Transverse colon (tissue), 4 donors: ENCODE measurements at places on chromosomes 11 and 22.

GRCh38 chr11:20047006-20047768 is 113.1 kb downstream of the DBX1 start:
- no peak for DNase-seq

DNA sequence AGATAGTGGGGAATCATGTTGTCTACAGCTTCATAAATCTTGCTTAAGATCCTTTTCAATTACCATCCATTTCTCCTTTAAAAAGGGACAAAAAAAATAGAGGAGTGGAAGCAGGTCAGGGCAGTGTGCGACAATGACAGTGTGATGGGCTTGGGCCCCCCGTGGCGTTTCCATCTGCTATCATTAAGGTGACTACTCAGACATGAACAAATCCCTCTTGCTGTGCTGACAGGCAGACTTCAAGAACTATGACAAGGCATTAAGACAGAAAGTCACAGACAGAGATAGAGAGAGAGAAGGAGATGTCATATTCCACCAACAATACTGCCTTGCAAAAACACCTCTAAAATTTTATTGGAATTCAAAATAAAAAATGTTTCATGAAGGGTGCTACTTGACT is 263.2 kb downstream of the DCDC1 start:
- DNase-seq: no peak

DNA sequence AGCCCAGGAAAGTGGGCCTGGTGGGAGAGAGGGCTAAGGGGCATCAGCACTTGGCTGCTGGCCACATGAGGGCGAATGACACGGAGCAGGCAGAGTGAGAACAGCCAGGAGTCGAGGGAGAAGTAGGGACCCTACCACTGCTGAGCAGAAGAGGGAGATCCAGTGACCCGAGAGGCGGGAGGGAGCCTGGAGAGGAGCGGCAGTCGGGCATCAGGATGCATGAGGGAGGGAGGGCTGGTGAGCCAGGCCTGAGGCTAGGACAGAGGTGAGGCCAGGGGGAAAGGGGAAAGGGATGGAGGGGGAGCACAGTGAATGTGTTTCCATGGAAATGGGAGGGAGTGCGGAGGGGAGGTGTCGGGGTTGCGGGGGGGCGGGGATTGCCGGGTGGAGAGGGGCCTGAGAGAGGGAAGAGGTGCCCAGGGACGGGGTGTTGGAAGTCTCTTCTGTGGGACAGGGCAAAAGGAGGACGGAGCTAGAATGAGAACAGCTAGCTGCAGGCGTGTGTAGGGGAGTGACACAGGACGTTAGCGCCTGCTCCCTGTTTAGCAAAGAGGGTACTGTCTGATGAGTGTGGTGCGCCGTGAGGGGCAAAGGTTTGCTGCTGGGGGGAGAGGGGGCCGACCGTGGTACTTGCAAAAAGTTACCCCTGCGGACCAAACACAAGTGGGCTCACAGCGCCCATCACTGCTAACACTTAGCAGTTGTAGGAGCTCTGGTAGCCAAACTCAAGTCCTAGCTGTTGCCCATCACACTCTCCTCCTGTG is 37.1 kb upstream of the WNT11 start:
- no peak for DNase-seq

DNA sequence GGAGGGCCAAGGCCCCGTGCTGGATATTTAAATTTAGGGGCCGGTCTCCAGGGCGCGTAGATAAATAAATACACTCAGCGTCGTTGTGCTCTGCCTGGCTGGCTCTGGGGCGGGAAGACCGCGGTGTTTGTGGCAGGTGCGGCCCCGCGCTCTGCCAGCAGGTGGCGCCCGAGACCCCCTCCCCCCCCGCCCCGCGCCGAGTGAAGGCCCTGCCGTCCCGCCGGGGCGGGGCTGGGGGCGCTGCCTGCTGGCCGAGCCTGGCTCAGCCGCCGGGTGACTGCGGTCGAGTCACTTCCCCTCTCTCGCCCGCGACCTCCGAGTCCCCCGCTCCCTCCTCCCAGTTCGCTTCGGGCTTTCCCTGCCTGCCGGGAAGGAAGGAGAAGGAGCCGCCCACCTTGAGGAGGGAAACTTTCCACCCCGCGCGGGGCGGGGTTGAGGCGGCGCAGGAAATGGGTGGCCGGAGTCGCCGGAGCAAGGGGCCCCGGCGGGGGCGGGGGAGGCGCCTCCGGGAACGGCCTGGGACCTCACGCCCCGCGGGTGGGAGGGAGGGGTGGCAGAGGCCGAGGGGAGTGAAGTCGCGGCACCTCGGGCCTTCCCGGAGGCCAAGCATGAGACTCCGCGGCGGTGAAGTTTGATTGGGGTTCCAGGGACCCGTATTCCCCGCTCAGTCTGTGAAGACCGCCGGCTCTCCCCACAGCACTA is 1.6 kb upstream of the EHBP1L1 start:
- DNase-seq: peak; percentile 90

GRCh38 chr11:124669193-124669592 is 4.3 kb downstream of the SIAE start:
- peak; percentile 35 for DNase-seq

- DNase-seq: no peak
These were observed 10.9 kb upstream of the CABP2 start for GRCh38 chr11:67534070-67534679.

- DNase-seq: no peak
These were observed 618.7 kb upstream of the CADM1 start for GRCh38 chr11:116122697-116123472.

GRCh38 chr11:63553759-63554158 is 9.4 kb downstream of the PLAAT2 start:
- DNase-seq: no peak
